Neural progenitor cell (in vitro differentiated cells): ENCODE measurements at places on chromosomes 13 and 19.

GRCh38 chr19:40241809-40242384, 15.4 kb upstream of the CCNP start:
- no peak for DNase-seq

DNA sequence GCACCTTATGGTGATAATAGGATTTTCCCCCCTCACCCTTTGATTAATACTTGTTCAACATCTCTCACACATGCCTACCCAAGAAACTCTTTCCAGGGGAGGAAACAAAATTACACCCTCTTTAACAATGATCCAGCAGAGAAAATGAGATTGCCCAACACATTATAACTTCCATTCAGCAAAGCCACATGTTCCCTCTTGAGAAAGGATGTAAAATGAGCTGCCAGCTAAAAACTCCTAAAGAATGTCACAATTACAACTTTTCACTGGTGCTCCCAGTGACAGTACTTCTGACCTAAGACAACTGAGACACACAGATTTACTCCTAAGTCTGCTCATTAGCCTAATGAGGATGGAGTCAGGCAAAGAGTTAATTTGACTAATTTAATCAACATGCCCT, 621.4 kb downstream of the DIAPH3 start:
- peak; percentile 39 for DNase-seq

DNA sequence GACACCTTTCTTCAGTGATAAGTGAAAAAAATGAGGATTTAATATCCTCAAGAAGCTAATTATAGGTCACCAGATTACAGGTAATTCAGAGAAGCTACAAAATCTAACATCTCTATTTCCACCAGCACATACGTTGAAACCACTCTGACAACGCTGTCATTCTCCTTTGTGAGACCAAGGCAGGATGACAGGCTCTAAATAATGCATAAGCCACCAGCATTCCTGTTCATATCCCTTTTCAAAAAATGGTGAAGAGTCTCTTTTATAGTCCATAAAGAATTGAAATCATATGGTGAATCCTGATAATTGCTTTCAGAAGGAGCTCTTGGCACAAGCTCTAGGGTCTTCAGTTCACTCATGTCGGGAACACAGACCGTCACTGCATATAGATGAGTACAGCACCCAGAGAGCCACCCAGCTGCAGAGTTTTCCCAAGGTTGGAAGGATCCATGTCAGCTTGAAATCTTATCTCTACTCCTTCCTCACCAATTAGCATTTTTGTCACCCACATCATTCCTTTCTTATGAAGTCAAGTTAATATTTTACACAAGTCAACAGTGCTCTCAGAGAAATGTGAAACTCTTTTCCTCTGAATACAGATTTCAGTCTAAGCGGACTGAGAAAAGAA, 431.4 kb downstream of the TBC1D4 start:
- no peak for DNase-seq

GRCh38 chr13:40433001-40433400, 233.4 kb downstream of the FOXO1 start:
- DNase-seq, result no peak

- DNase-seq, result no peak
These were observed 108.5 kb upstream of the GPC6 start for GRCh38 chr13:93118081-93118615.

DNA sequence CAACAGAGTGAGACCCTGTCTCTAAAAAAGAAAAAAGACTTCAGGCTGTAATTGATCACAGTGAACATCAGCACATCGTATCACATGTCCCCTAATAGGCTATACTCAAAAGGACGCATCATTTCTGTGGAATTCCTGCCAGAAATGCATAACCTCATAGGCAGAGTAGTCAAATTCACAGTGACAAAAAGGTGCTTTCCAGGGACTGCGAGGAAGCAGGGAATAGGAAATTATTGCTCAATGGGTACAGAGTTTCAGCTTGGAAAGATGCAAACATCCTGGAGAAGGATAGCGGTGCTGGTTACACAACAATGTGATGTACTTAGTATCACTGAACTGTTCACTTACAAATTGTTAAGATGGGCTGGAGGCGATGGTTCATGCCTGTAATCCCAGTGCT, 41.1 kb upstream of the MRI1 start:
- DNase-seq, result no peak

- DNase-seq, result no peak
These were observed 138.9 kb downstream of the OLFM4 start for GRCh38 chr13:53167561-53167960.

DNA sequence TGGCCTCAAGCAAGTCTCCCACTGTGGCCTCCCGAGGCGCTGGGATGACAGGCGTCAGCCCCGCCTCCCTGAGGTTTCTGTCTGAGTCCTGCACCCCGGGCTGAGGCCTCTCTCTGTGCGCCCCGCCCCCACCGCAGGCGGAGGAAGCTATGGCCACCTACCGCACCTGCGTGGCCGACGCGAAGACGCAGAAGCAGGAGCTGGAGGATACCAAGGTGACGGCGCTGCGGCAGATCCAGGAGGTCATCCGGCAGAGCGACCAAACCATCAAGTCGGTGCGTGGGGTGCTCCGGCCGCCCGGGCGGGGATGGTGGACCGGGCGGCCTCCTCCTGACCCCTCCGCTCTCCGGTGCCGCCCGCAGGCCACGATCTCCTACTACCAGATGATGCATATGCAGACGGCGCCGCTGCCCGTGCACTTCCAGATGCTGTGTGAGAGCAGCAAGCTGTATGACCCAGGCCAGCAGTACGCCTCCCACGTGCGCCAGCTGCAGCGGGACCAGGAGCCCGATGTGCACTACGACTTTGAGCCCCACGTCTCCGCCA, 12.7 kb downstream of the ARHGAP45 start:
- DNase-seq, result no peak

GRCh38 chr19:35528218-35529038, at the start of gene SBSN:
Gene SBSN (minus strand): TSS chr19:35528311. CDS start chr19:35528281, 30 bp downstream.
- no peak for DNase-seq

GRCh38 chr19:50994129-50994528, 7.3 kb downstream of the KLK8 start:
- no peak for DNase-seq

DNA sequence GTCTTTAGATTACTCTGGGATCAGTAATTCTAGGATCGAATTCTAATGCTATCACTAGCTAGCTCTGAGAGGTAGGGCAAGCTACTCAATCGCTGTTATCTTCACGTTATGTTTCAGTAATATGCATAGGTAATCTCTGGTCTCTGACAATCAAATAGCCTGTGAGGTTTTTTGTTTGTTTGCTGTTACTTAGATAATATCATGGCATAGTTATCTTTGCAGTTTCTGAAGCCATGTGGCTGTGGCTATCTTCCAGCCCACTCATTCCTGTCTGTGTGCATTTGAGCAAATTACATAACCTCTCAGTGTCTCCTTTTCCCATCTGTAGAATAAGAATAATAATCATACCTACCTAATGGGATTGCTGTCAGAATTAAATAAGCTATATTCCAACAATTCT, 330.2 kb downstream of the PCDH9 start:
- no peak for DNase-seq

- no peak for DNase-seq
These were observed 14.8 kb upstream of the ZNF492 start for GRCh38 chr19:22619371-22619770.

DNA sequence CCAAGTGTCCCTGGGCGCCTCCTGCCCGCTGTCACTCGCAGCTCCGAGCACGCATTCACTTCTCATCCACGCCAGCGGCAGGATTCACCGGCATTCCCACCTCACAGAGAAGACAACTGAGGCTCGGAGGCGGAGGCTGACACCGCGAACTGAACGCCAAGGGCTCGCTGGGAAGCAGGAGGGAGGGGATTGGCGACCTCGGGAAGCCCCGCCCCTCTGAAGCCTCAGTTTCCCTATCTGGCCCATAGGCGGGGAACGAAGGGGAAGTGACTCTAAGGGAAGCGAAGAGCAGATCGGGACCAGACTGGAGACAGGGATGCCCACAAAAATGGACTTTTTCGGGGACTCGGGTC, 256 bp downstream of the MICOS13 start:
- peak; percentile 48 for DNase-seq

DNA sequence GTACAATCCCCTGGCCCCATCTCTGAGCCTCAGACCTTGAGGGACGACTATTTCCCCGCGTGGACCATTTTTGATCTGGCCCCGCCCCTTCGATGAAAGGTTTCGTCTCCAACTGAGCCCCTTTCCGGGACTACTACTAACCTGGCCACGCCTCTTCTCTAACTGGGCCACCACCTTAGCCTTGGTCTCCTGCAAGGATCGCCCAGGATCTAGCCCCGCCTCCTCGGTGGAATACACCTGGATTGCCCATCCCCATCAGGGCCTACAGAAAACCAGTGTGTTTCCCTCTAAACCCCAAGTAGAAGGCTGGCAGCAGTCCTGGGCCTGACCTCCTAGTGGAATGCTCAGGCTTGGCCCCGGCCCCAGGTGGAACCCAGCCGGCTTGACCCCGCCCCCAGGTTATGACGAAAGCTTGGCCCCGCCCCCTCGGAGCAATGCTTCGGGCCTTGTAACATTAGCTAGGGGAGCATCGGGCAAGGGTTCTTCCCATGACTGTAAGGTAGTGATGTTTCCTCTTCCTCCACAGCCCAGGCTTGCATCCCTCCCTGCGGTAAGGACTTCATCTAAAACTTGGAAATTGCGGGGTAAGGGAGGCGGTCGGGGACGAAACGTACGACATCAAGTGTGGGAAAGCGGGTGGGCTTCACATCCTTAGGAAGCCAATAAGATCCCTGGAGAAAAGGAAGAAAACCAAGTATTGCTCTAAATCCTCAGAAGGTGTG, 9.1 kb downstream of the SPACA6 start:
- peak; percentile 85 for DNase-seq

GRCh38 chr19:37931881-37932655, 25.1 kb downstream of the SIPA1L3 start:
- peak; percentile 87 for DNase-seq

GRCh38 chr13:24180750-24181377, 20.3 kb downstream of the SPATA13 start:
- DNase-seq, result no peak

DNA sequence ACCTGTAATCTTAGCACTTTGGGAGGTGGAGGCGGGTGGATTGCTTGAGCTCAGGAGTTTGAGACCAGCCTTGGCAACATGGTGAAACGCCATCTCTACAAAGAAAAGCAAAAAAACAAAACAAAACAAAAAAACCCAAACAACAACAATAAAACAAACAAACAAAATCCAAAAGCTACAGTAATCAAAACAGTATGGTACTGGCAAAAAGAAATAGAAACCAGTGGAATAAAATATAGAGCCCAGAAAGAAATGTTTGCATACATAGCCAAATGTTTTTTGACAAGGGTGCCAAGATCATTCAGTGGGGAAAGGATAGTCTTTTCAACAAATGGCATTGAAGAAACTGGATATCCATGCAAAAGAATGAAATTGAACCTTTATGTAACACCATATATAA, 11.5 kb downstream of the CEACAM1 start:
- DNase-seq, result no peak

DNA sequence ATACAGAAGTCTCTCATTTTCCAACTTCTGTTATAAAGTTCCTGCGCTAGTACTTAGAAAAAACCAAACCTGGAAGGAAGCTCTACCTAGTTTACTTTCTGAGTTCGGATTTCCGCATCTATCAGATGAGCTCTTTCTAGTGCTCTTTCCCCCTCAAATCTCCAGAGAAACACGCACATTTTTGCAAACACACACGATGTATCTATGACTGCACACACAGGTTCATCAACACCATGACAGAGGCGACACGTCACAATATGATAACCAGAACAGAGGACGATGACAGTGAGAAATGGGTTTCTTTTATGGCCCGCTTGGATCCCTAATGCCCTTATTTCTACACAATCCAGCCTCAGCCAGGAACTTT, 629 bp upstream of the LRRC63 start:
- no peak for DNase-seq

DNA sequence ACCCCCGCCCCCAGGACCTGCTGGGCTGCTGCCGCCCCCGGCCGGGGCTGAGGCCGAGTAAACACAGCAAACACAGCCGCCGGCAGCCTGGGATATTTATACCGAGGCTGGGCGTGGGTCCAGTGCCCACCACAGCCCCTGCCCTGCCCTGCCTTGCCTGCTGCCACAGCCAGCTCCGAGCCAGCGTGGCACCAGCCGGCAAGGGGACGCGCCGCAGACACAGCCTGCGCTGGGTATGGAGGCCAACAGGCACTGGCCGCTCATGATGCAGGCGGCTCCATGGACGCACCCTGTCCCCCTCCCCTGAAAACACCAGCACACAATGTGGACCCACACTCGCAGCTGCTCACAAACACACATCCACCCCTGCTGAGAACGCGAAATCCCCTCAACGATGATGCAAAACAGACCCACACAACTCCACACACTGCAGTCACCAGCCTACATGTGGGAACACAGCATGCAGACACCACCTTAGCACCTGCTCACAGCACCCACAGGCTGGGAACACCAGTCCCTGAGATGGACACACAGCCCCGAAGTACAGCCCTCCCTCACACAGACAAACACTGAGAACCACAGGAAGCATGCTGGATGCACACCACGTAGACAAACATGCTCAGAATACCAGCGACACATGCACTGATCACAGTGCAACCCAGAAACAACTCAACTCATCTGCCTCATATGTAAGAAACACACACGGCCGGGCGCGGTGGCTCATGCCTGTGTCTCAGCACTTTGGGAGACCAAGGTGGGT, 16.2 kb downstream of the CCDC97 start:
- DNase-seq, result no peak

DNA sequence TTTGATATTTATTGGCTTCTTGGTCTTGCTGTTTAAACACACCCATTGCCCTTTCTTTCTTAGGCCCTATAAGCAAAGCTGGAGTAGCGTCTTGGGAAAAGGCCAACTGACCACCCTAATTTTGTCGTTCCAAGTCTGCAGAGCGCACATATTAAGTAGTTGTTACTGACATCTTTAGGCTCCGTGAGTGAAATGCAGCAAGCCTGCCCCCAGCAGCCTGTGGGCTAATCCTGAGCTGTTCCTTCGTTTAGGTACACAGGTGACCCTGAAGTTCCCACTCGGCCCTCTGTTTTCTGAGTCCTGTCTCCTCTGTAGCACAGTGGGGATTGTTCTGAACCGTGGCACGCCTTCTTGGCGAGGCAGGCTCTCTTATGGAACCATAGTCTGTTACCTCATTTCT, 170.5 kb downstream of the STK24 start:
- no peak for DNase-seq

DNA sequence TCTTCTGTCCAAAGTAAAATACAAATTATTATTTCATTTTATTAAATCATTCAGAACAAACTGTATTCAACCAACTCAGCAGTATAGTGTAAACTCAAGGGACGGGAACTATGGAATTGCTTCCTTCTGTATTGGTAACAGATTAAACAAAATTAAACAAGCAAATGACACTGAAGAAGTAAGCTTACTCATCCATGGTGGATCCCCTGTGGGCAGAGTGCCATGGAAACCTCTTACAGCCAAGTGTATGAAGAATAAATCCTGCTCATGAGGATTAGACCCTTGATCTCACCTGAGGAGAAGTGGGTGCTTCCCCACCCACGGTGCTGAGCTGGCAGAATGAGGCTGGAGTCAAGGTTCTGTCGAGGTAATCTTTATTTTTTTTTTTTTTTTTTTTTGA, 18.0 kb upstream of the RFXAP start:
- no peak for DNase-seq

- DNase-seq, result no peak
These were observed 320.1 kb upstream of the SLC10A2 start for GRCh38 chr13:103386341-103386740.

GRCh38 chr19:9848060-9848459, 12.9 kb downstream of the PIN1 start:
- peak; percentile 65 for DNase-seq

- DNase-seq, result no peak
These were observed 162.1 kb downstream of the GPC6 start for GRCh38 chr13:93388701-93389100.
